ENCODE measurements at places on chromosomes 5 and 9.

DNA sequence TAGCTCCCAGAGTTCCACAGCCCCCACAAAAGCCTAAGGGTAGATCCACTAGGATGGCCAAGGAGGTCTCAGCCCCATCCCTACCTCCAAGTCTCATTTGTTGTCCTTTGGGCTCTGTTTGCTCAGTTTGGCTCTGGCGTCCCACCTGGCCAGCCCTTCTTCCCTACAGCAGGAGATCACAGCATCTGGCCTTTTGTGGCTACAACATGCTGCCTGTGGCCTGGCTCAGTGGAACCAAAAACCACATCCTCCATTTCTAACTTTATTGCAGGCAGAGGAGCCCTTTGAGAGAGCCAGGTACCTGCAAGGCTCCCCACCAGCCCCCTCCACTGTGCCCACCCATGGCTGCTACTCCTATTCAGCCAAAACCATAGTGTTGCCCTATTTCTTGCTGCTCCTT is 11.4 kb downstream of the JADE2 start:
- no peak for DNase-seq

GRCh38 chr9:121485623-121486022 is 14.0 kb downstream of the GGTA1 start:
- no peak for DNase-seq

DNA sequence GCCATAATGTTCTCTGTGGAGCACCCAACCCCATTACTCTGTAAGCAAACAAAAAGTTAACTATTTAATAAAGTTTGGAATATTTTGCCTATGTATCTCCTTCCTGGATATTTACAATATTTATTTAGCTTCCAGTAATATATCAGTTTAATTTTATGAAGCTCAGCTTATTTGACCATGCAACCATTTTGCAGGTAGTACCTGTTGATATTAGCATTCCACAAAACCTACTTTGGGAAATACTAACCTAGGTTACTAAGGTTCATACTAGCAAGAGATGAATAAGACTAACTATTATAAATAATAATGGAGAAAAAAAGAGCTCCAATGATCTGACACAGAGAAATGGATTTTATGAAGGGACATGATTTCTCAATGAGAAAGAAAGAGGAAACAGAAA is 506.4 kb downstream of the PDE4D start:
- no peak for DNase-seq

- DNase-seq, result peak; percentile 71
Measured at GRCh38 chr5:5340206-5340729, 82.2 kb upstream of the ICE1 start.

- DNase-seq, result no peak
Measured at GRCh38 chr9:93574091-93574899, 2.1 kb upstream of the PHF2 start.

DNA sequence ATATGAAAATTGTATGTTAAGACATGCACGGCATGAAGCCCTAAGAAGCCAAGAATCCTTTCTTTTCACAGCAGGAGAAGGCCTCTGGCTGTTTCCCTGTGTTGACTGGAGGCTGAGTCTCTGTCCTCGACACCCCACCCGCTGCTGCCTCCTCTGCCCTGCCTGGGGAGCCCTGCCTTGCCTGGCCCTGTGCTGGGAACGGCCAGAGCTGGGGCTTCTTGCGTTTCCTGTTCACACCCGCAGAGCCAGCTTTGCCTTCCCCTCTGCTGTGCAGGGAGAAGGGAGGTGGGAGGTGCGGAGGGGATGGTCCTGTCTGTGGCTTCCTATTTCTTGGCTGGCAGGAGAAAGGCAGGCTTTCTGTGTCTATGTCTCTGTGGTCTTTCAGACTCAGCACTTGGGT is 6.9 kb upstream of the GMCL2 start:
- no peak for DNase-seq

DNA sequence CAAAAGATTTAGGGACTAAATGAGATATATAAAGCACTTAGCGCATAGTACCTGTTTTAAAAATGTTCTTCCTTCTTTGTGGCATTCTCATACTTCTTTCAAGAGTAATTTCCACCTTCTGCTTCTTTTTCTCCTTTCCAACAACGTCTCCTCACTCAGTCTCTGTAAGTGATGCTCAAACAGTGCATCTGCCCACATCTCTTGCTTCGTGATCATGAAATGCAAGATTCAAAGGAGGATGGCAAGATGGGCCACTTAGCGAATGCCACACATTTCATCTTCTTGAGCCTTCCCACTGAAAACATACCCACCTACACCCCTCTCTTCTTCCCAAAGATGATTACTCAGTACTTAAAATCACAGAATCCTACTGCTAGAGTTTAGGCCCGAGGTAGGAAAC is 36.9 kb downstream of the MACIR start:
- DNase-seq, result no peak

All from epithelial cell of proximal tubule (primary cell).